ENCODE measurements at places on chromosomes 12 and 14. TPM values are rescaled to one million over a fixed set of nuclear protein-coding genes. Genes with fewer than 3 reads are reported as not detected.

GRCh38 chr12:111589601-111590000 is 9.5 kb downstream of the ATXN2 start:
- no peak for DNase-seq

GRCh38 chr12:1593174-1594005 is 991 bp downstream of the FBXL14 start:
- DNase-seq, result peak; percentile 56

GRCh38 chr12:121610239-121611149 is 15.8 kb upstream of the ORAI1 start:
- DNase-seq, result no peak

GRCh38 chr12:124517260-124518050 is 50.0 kb downstream of the NCOR2 start:
- no peak for DNase-seq

- DNase-seq, result peak; percentile 31
Measured at GRCh38 chr14:65472189-65472588, 59.7 kb downstream of the FUT8 start.

- no peak for DNase-seq
Measured at GRCh38 chr12:10982244-10982643, 4.5 kb downstream of the TAS2R50 start.

DNA sequence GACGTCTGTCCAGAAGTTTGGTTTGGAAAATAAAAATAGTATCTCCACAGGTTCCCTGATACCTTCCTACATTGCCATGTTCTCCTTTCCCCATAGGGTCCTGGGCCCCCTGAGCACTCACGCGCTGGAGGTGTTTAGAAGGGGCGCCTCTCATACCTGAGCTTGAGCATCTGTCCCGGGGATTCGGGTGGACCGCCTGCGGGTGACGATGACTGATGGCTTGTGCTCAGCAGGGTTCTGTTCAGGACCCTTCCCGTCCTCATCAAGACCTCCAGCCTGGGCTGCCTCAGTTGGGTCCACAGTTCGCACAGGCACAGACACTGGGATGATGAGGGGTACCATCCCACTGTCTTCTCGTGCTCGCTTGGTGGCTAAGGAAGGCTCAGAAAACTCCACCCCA is 22.7 kb upstream of the PNMA1 start:
- no peak for DNase-seq

DNA sequence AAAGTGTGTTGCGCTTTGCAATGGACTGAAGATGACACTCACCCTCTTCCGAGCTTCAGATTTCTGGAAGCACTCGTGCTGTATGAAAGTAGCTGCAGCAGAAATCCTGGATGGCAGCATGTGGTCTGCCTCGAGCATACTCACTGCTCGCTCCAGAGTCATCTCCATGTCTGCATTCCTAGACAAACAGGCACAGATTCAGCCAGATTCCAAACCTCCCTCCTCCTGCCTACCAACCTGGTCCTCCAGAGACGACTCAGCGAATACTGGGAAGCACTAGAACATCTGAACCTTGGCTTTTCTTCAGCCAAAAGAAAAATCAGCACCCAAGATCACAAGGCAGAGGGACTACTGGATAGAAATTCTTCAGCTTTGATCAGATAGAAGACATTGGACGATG is 27.7 kb downstream of the PKP2 start:
- no peak for DNase-seq

GRCh38 chr12:50690925-50691324 is 73.0 kb upstream of the ATF1 start:
- DNase-seq, result no peak

DNA sequence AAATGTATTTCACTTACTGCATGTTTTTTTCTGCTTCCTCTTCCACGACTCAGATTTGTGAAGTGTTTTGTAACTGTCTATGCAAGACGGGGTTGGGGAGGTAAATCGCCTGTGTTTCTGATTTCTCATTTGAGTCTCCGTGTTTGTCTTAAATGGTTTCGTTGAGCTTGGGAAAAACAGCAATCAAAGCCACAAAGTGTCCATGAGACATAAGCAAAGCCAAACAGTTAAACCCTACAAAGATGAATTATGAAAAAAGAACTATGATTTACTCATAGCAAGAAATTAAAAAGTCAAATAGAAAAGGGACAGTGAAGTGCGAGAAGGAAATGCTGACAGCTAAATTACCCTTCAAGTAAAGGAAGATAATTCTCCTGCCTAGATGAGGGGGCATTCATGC is 164.3 kb upstream of the TMPO start:
- DNase-seq, result no peak

- no peak for DNase-seq
Measured at GRCh38 chr12:12990700-12991468, 9.2 kb downstream of the HEBP1 start.

The RNF212B gene
- total RNA-seq, result not detected

DNA sequence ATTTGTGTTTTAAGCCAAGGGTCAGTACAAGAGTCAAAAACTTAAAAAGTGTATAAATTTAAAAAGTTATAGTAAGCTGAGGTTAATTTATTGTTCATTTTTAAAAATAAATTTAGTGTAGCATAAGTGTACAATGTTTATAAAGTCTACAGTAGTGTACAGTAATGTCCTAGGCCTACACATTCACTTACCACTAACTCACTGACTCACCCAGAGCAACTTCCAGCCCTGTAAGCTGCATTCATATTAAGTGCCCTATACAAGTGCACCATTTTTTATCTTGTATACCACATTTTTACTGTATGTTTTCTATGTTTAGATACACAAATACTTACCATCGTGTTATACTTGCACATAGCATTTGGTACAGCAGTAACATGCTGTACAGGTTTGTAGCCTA is 37.7 kb downstream of the GPR137C start:
- DNase-seq, result no peak

- DNase-seq, result no peak
Measured at GRCh38 chr14:101478096-101478495, 83.2 kb upstream of the DIO3 start.

DNA sequence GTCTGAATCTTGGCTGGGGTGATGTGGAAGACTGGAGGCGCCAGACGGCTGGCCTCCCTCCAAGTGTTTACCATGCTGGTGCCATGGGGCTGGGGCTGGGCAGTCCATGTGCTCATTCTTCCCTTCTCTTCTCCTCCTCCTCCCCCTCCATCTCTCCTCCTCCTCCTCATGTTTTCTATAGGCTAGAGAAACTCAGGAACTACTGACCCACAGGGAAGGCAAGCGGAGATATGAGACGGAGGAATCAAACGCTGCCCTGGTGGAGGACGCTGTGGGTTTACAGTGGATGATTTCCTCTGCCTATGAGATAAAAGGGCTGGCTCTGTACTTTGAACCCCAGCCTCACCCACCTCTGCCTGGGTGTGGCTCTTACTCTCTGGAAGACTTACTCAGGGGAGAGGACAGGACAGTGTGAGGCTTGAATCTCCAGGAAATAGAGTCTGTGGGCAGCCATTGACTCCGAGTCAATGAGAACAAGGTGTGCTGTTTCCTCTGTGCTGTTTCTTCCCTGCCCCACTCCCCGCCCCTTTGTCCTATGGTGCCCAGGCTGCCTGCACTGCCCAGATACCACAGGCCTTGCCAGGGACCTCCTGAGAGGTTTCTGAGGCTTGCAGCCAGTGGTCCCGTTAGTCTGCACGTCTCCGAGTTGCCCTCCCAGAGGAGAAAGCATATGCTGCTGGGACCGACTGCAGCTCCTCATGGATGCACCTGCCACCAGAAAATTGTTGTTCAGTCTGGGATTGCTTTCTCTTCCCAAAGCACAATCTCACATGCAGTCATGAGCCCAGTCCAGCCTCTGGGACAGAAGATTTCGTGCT is 132.6 kb upstream of the ARHGAP5 start:
- peak; percentile 39 for DNase-seq

The OR4N2 gene
- total RNA-seq, result not detected

GRCh38 chr14:77084985-77085384 is 13.1 kb upstream of the CIPC start:
- DNase-seq, result no peak

The NELL2 gene
- total RNA-seq, result 140 TPM

- DNase-seq, result no peak
Measured at GRCh38 chr12:109892748-109893147, 7.3 kb upstream of the TCHP start.

- no peak for DNase-seq
Measured at GRCh38 chr14:31038521-31039166, 12.5 kb upstream of the STRN3 start.

DNA sequence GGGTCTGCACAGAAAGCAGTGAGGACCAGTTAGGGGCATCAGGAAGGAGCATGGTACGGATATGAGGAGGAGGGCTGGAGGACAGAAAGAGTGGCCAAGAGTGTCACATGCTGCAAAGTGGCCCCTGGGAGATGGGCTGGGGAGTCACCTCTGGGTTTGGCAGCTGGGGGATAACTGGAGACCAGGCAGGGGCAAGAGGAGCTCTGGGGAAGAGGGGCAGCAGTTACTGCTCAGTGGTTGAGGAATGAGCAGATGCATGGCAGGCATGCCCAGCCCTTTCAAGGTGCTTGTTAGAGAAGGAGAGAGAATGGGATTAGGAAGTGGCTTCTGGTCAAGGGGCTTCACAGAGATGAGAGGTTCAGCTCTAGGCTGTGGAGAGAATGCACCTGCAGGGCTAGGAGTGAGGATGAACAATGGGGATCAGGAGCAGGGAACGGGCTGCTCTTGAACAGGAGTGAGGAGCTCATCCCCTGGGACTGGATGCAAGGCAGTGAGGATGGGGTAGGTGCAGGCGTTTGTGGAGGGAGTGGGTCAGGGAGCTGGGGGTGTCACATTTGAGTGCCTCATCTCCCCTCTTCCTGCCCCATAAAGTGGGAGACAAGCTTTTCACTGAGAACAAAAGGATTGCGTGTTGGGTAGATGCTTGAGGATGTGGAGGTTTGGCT is 127.5 kb downstream of the PAPOLA start:
- no peak for DNase-seq

- DNase-seq, result no peak
Measured at GRCh38 chr14:102248121-102248520, 56.8 kb downstream of the MOK start.

DNA sequence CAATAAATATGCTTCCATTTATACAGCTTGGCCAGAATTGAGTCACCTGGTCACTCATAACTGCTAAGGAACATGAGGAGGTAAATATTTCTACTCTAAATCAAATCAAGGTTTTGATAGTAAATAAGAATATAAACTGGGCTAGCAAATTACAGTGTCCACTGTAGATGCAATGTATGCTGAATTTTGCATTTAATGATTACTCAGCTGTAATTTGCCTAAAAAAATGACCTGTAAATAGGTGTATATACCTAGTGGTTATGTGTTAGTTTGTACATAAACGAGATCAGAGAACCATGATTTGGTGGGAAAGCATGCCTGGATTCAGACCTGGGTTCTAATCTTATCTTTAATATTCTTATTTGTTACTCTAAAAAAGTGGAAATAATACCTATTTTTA is 76.6 kb upstream of the CNTN1 start:
- no peak for DNase-seq

- no peak for DNase-seq
Measured at GRCh38 chr12:13000616-13000924, 505 bp upstream of the HEBP1 start.

- DNase-seq, result no peak
Measured at GRCh38 chr14:72433511-72433910, 460.4 kb downstream of the DPF3 start.

DNA sequence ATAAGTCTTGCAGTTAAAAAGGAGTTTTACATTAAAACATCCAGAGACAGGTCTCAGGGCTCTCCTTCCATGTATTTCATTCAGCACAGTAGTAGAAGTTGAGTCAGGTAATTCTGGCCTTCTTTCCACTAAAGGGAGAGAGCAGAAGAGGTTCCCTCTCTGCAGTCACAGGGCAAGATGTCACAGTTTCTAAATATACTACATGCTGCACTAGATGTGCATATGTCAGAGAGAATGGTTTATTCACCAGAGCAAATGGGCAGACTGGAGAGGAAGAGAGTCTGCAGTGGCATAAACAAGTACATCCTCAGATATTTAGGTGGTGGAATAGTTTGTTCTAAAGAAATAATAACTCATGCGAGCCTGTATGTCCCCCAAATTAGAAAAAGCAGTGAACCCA is 132.0 kb downstream of the KICS2 start:
- no peak for DNase-seq

The DYNC1H1 gene
- total RNA-seq, result 2,051 TPM

DNA sequence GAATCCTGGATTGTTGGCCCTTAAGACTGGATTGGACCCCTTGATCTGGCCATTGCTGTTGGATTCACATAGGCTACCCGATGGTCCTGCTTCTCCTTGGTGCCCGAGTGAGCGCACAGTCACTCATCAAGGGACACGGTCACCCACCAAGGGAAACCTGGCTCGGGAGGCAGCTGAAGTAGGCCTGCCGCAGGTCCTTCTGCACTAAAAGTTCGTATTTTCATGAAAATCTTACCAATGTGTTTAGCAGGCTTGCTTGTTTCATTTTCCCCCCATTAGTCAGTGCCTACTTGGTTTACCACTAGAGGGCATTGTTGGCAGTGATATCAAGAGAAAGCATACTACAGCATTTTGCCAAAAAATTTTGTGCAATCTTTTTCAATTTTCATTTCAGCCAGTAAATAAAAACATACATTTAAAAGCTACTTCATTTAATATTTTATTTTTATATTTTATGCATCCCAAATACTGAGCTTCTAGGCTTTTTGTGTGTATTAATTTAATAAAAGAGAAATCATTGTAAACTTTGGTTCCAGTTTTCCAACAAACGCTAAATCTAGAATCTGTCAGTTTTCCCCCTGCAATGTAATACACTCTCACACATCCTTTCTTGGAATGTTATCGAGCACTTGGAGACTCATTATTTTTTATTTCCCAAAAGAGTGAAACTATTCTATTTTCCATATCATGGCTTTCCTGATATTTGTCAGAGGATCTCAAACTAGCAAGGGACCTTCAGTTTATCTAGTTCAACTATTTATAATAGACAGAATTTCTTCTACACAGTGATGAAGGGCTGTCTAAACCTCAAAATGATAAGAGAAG is 116.7 kb downstream of the LMNTD1 start:
- DNase-seq, result no peak

- DNase-seq, result no peak
Measured at GRCh38 chr14:61426048-61426447, 104.7 kb downstream of the PRKCH start.

The RCOR1 gene
- 14.3 TPM for total RNA-seq

DNA sequence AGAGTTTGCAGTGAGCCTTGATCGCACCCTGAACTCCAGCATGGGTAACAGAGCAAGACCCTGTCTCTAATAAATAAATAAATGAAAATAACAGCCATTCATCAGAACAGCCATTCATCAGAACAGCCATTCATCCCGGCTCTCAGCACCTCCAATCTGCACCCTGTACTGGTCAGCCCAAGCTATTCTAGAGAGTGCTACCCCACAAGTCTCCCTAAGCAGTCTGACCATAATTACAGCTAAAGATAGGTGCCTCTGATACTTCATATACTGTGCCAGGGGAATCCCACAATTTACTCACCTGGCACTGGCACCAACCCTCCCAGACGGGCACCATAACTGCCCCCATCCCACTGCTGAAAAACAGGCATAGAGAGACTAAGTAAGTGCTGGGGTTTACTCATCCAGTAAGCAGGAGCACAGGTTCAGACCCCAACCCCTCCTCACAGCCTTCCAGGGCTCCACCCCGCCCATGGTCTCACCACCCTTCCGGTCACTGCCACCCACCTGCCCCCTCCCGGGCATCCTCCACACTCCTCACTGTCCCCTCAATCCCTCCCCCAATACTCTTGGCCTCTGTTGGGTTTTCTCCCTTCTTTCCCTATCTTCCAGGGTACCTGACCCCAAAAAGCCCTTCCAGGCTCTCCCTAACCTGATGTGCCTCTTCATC is 15.2 kb upstream of the EIF5 start:
- no peak for DNase-seq

The KRT85 gene
- total RNA-seq, result not detected
